CD4-positive, alpha-beta T cell (primary cell): ENCODE measurements at places on chromosomes 5 and 9. TPM values are rescaled to one million over a fixed set of nuclear protein-coding genes. Genes with fewer than 3 reads are reported as not detected.

TMC1 gene
- not detected for total RNA-seq

ALDOB gene
- total RNA-seq: not detected

GRCh38 chr5:9820691-9821449, 190.7 kb upstream of the TAS2R1 start:
- DNase-seq: no peak

DNA sequence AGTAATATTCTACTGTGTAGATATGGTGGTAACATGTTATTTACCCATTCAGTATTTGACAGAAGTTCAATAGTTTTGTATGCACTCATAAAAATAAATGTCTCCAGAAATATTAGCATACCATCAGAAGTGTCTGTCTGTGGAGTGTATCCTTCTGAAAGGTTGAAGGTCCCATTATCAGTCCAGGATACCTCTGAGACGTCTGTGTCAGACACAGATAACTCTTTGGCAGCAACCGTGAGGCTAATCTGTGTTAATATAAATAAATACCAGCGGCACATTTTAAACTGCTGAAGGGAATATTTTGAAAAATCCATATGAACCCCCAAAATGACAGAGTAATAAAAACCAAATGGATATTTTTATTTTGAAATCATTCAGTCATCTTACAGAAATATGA, 11.9 kb upstream of the ZNF622 start:
- no peak for DNase-seq
